Hematopoietic multipotent progenitor cell treated with erythropoietin and hydrocortisone succinate and interleukin-3 and kit ligand, for 8 days (in vitro differentiated cells): ENCODE measurements at places on chromosomes 13 and 19.
A peak's percentile ranks its signal among the peaks of the same experiment; 100 is the strongest.

- DNase-seq: no peak
Observed at GRCh38 chr13:50456111-50456510, 387.4 kb downstream of the DLEU7 start.

DNA sequence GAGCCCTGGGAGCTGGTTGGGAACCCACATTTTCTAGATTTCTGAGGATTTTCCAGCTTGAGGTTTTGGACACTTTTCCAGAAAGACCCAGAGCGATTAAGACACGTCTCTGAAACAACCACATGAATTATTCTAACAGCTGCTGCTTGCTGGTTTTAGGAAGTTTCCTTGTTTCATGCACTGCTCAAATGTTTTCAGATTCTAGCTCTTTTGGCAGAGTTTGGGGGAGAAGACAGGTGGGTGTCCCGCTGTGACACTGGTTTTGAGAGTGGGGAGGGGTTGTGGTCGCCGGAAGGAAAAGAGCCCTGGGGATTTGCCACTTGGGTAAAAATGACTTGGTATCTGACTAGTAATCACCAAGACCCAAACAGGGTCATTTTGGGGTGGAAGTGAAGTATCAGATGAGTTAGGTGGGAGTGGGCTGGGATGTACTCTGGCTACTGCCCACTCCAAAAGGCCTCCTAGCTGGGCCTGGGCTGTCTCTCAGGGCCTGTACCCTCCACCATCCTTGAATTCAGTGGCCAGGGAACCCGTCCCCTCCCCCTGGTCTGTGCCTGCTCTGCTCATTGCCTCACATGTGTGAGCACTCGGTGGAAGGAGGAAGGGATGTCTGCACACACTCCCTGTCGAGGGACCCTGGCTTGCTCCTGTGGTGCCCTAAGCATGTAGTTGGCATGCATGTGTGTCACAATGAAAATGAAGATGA is 13.2 kb downstream of the GATAD2A start:
- no peak for DNase-seq

DNA sequence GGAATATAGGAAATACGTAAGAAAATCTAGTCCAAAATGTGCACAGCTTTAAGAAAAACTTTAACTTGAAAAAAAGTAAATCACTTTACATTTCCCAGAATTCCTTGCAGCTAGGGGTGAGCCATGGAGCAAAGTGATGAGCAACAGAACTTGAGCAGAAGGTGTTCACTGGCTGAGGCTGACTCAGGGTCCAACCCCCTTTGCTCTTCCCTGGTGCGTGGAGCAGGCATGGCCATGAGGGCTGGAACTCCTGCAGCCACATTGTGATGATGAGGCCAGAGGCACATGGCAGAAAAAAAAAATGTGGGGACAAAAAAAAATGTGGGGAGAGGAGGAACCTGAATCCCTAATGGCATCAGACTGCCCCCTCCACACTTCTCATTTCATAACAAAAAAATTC is 9.9 kb upstream of the PLA2G4C start:
- DNase-seq: no peak

DNA sequence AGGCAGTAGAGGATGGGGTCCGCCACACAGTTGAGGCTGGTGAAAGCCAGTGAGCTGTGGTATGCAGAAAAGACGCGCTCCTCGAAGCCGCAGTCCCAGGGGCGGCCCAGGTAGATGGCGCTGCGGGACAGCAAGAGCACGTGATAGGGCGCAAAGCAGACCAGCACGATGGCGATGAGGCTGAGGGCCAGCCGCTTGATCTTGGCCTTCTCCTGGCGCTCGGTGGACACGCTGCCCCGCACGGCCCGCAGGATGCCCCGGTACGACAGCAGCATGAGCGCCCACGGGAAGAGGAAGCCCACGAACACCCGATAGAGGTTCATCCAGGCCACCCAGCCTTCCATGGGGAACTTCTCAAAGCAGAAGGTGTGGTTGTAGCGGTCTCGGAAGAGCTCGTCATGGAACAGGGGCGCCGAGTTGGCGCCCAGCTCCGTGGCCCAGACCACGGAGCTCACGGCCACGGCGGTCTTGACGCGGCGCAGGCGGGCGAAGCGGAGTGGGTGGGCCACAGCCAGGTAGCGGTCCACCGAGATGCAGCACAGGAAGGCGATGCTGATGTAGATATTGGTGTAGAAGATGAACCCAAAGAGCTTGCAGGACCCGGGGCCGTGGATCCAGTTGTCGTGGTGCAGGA is 6.5 kb upstream of the OPA3 start:
- DNase-seq: peak; percentile 52

DNA sequence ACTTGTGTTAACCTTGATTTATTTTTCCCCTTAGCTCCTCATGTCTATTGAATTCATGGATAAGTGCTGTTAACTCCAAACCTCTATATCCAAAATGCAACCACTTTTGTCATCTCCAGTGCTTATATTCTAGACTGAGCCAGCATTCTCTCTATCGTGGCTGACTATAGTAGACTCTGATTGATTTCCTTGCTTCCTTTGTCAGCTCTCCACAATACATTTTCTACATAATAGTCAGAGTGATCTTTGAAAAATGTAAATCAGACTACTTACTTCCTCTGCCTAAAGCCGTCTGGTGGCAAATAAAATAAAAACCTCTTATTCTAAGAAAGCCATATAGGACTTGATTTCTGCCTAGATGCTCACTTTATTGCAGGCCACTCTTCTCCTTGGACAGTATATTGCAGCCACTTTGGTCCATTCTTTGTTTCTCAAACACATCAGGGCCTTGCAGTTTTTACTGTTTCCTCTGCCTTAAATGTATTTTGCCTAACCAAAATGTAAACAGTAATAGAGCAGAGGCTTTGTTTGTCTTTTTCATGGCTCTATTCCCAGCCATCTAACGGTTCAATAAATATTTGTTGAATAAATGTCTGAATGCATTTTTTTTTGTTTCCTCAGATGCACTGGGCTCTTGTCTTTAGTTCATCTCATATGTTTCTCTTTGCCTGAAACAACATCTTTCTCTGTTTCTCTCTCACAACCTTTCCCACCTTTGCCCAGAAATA is 243.6 kb upstream of the CSNK1A1L start:
- no peak for DNase-seq

DNA sequence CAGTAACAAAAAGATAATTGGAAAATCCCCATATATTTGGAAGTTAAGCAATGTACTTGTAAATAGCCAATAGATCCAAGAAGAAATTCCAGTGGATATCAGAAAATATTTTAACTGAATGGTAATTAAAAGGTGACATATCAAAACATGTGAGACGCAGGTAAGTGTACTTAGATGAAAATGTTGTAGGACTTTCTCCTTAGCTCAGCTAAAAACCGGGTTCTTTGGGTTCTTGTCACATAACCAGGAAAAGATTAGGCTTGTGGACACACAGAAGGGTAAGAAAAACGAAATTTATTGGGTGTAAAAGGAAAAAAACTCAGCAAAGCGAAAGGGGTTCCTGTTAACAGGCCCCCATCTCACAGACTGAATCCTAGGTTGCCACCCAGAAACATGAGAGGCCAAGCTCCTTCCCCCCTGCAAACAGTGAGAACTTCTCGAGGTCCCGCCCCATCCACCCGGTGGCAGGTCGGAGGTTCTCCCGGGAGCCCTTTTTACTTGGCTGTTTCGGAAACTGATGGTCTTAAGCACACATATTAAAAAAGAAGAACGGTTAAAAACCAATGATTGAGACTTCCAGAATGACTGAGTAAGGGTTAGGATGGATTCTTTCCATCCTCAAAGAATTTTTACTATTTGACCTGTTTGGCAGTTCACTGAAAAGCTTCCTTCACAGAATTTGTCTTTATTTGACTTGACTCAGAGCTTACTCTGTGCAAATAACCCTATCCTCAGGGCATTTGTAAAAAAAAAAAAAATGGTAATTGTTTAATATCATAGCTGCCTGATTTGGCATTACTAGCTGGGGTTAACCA is 3.1 kb upstream of the CCDC70 start:
- no peak for DNase-seq

DNA sequence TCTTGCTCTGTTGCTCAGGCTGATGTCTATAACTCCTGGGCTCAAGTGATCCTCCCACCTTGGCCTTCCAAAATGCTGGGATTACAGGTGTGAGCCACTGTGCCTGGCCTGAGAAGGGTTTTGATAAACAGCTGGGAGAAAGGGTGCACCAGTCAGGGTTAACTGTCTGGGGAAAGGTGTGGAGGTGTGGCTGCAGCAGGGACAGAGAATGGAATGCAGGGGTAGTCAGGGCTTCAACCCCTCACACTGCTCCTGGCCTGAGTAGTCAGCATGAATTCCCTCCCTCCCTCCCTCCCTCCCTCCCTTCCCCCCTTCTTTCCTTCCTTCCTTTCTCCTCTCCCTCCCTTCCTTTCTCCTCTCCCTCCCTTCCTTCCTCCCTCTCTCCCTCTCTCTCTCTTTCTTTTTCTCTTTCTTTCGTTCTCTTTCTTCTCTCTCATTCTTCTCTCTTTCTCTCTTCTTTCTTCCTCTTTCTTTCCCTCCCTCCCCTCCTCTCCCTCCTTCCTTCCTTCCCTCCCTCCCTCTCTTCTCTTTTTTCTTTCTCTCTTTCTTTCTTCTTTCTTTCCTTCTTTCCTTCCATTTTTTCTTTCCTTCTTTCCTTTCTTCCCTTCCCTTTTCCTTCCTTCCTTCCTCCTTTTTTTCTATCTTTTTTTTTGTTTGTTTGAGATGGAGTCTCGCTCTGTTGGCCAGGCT is 16.0 kb downstream of the MYO1F start:
- no peak for DNase-seq

GRCh38 chr13:96181911-96182310 is 92.0 kb downstream of the HS6ST3 start:
- DNase-seq: no peak

GRCh38 chr13:95541308-95541707 is 11.2 kb upstream of the CLDN10 start:
- DNase-seq: no peak

GRCh38 chr13:31394506-31394905 is 194.7 kb downstream of the B3GLCT start:
- no peak for DNase-seq

GRCh38 chr13:71218960-71219359 is 648.0 kb downstream of the DACH1 start:
- DNase-seq: no peak

DNA sequence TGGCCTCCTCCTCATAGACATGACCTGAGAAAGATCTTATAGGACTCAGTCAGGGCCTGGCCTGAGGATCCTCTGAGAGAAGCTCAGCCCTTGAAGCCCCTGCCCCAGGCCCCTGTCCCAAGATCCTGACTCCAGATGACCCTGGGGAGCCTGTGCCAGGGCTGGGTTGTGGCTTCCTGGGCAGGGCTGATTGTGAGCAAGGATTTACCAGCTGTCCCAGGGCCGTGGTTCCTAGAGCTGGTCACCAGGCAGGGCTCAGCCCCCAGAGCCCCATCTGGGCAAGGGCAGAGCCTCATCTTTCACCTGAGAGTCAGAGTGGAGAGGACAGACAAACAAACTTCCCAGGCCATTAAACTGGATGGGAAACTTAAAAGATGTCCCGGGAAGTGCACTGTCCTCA is 1.9 kb downstream of the CEACAM21 start:
- DNase-seq: no peak

- DNase-seq: no peak
Observed at GRCh38 chr19:16849168-16849567, 20.0 kb downstream of the SIN3B start.

- DNase-seq: peak; percentile 55
Observed at GRCh38 chr19:610801-611480, 21.3 kb downstream of the HCN2 start.

GRCh38 chr13:110817143-110817542 is 97.7 kb downstream of the ANKRD10 start:
- DNase-seq: no peak

GRCh38 chr13:75103976-75104375 is 378.0 kb downstream of the TBC1D4 start:
- no peak for DNase-seq

DNA sequence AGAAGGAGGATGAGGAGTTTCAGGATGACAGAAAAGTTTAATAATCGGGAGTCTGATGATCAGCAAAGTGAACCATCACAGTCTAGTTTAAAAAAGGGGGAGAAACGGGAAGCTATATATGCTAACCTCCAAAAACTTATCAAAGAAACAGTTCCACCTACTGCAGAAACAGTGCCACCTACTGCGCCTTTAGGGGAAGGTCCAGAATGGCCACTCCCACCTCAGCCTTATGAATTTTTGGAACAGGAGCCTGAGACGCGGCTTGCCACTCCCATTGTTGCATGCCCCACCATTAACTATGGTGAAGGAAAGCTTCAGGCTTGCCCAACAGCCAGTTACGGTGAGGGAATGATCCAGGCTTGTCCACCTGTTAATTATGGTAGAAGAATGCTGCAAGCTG is 929.0 kb downstream of the SLITRK6 start:
- peak; percentile 10 for DNase-seq

DNA sequence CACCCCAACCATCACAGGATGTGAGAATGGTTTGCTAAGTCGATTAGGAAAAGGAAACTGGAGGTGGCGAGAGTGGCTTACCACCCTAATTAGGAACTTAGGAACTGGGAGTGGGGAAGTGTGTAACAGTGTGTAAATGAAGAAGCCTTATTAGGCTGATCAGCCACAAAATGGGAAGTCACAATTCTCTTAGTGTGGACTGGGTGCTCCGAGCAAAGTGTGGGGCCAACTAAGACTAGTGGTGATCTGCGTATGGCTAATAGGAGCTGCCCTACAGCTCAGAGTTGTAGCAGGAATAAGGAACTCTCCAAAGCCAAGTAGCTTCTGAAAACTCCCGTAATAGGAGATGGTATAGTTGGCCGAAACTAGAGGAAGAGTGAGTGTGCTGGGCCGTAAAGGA is 7.6 kb downstream of the SIGLEC11 start:
- DNase-seq: no peak

DNA sequence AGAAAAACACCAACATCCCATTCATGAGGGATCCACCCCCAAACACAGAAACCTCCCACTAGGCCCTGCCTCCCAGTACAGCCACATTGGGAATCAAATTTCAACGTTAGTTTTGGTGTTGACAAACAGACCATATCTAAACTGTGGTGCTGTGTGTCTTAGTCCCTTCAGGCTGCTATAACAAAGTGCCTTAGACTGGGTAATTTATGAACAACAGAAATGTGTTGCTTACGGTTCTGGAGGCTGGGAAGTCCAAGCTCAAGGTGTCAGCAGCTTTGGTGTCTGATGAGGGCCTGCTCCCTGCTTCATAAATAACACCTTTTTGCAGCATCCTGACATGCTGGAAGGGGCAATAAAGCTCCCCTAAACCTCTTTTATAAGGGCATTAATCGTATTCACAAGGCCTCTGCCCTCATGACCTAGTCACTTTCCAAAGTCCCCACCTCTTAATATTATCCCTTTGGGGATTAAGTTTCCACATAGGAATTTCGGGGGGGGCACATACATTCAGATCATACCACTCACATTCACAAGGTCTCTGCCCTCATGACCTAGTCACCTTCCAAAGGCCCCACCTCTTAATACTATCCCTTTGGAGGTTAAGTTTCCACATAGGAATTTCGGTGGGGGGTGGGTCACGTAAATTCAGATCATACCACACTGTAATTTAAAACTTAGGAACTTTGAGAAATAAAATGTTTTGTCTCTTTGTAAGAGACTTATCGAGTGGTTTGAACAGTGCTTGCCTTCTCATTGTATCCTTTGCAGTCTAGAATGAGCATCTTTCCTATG is 27.5 kb downstream of the ZNF507 start:
- DNase-seq: no peak

DNA sequence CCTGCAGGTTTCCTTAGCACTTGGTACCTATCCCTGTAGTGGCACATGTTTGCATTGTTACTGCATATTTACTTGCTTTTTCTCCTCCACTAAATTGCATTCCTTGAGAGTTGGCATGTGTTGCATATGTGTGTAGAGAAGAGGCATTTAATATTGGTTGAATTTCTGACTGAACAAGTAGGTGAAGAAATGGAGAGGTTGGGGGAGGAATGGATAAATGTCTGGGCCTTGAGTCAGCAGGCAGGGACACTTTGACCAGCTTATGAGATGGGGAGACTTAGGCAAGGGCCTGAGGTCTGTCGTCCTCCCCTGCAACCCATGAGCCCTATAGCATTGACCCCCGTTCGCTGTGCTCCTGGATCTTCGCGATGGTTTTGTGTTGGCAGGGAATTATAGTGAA is 2.0 kb upstream of the GPR18 start:
- no peak for DNase-seq
